ENCODE measurements at places on chromosomes 2 and 18.

GRCh38 chr2:83071914-83072313, 1387.2 kb downstream of the SUCLG1 start:
- no peak for DNase-seq

GRCh38 chr2:109523536-109524361, 90.0 kb downstream of the SEPTIN10 start:
- no peak for DNase-seq

- DNase-seq, result no peak
Measured at GRCh38 chr2:26585100-26585499, 56.1 kb downstream of the CIB4 start.

DNA sequence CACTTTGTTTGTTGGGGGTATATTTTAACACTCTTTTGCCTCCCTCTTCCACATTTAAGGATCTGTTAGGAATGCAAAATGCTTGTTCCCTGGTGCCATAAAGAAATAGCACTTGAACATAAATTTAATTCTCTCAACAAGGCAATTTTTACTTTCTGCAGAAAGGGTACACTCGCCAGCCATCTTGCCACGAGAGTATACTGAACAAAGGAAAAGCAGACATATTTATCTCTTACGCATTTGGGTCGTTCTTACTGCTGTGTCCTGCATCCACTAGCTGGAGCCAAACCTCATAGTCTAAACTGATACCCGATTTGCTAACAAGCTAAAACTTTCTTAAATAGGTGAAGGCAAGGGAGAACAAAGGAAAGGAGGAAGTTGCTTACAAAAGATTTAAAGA, 129.5 kb downstream of the B3GNT2 start:
- DNase-seq, result no peak

DNA sequence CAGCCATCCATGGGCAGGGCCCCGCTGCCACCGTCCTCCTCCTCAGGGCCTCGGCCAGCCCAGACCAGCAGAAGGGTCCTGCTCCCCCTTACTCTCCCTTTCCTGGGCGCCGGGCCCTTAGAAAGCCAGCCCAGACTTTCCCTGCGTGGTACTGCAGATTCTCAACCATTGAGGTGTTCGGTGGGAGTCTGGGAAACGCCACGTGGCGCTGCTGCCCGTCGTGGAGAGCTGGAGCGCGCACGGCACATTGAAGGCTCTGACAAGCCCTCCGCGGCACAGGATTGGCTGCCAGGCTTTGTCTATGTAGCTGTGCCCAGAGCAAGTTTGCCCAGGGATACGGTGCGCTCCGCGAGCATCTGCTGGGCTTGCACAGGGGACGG, 10.4 kb upstream of the KLHL30 start:
- DNase-seq, result no peak

- no peak for DNase-seq
Measured at GRCh38 chr2:241108271-241109209, 6.5 kb upstream of the MTERF4 start.

DNA sequence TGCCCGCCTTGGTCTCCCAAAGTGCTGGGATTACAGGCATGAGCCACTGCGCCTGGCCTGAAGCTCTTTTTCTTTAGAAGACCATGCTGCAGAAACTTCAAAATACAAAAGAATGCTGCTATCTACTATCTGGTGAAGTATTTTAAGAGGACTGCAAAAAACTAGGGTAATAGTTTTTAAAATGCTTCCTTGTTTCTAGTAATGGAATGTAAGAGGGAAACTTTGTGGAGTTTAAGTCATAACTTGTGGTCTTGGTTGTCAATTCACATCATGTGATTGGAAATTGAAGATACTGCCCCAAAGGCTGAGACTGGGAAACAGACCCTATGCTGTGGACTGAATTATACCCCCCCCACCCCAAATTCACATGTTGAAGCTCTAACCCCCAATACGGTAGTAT, 68.3 kb downstream of the B3GNT2 start:
- DNase-seq, result no peak

DNA sequence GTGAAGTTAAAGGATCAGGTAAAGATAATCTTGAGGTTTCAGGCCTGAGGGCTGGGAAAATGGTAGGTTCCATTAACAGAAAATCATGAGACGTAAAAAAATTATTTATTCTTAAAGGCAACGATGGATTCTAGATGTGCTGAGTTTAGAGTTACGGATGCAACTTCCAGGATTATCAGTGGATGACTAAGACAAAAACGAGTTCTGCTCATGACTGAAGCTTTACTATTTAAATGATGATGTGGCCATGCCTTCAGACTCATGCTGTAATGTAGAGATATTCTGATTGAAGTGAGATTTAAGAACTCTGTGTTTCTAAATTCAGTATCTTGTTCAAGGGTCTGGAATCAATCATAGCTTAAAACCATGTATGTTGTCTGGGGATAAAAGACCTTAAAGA, 5.0 kb downstream of the TMEM237 start:
- no peak for DNase-seq

DNA sequence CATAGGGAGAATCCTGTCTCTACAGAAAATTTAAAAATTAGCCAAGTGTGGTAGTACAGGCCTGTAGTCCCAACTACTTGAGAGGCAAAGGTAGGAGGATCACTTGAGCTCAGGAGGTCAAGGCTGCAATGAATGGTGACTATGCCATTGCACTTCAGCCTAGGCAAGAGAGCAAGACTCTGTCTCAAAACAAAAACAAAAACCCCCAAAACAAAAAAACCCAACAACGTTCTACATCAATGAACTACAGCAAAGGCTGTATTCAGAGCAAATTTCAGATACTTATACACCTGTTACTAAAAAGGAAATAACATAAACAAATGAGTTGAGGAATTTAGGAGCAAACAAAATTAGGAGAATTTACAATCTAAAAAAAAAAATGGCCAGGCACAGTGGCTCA, 22.6 kb downstream of the YES1 start:
- DNase-seq, result no peak

DNA sequence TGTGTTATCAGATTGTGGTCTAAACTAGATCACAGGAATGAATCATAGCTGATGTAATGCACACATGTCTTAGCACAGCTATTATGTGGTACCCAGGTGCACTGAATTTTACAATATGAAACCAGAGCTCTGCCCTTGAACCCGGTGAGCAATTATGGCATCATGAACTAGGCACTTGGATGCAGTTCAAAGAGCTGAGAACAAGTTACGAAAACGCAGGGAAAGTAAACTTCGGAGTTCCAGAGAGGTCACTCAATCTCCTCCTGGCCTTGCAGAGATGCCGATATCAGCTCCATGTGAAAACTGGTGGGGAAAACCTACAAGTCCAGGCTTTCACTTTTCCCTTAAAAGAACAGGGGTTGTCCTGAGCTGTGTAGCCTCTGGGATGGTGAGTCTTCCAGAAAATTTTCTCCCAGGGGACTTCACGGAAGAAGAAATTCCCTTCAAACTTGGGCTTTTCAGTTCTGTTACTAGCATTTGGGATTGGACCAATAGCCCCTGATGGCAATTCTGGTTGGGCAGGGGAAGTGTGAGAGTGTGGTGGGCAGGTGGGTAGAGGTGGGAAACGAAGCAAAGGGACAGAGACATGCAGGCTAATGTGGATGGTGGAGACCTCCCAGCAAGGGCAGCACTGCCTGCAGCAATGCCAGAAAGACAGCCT, 71.1 kb upstream of the SH3BP4 start:
- no peak for DNase-seq

GRCh38 chr2:231425291-231425810, 29.8 kb downstream of the B3GNT7 start:
- no peak for DNase-seq

DNA sequence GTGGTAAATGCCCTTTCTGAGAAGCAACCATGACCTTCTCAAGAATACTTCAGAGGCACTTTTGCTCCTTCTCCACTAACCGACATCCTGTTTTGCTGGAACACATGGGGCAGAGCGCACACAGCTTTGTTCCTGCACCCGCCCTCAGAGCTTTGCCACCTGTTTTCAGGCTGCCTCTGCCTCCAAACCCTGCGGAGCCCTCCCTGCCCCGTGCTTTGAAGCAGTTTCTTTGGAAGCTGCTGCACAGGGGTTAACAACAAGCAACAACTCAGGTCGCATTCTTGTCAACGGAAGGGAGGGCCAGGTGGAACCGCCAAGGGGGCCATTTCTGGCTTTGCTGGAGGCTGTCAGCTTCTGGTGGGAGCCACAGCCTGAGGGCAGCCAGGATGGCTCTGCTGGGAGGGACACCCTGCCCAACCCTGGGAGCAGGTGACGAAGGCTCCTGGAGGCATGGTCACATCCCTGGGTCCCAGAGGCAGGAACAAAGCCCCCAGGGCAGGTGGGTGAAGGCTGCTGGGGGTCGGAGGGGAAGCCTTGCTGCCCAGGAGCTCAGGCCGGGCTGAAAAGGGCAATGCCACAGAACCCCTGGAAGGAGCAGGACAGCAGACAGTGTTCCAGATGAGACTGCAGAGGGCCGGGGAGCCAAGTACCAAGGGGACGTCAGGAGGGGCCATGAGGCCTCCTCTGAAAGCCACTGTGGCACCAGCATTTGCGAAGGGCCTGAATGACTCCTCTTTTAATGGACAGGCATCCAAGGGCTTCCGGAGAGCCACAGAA, 46.8 kb downstream of the MRPS5 start:
- DNase-seq, result no peak

- DNase-seq, result no peak
Measured at GRCh38 chr2:9271691-9272090, 65.1 kb downstream of the ASAP2 start.

- no peak for DNase-seq
Measured at GRCh38 chr18:2657788-2658458, 2.4 kb downstream of the SMCHD1 start.

DNA sequence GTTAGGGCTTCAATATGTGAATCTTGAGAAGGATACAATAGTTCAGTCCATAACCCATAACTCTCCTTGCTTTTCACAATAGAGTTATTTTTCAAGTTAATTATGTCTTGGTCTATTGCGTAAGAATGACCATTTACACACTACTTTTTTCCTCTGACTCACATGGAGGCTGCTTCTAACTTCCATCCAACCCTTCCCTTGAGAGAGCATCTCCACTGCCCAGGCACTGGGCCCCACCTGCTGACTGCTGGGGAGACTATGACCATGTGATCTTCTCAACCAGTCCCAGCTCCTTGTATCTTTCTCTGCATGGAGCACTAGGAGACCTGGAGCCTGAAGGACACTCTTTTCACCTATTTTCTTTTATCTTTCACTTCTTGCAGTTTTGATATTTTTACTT, 251.5 kb downstream of the GPD2 start:
- peak; percentile 42 for DNase-seq

DNA sequence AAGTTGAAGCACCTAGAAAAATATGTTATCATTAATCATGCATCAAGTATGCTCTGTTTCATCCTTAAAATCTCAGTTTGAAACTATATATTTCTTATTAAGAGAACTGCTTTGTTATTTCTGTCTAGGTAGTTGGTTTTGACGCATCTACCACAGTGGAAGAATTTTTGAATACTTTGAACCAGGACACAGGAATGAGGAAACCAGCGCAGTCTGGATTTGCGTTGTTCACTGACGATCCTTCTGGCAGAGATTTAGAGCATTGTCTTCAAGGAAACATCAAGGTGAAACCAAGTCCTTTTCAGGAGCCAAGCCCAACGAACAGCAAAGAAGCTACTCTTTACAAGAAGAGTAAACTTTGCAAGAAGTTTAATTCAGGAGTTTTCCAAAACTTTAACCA, 30.1 kb upstream of the DYNC2LI1 start:
- peak; percentile 61 for DNase-seq

- no peak for DNase-seq
Measured at GRCh38 chr2:39947294-39948015, 168.4 kb upstream of the THUMPD2 start.

DNA sequence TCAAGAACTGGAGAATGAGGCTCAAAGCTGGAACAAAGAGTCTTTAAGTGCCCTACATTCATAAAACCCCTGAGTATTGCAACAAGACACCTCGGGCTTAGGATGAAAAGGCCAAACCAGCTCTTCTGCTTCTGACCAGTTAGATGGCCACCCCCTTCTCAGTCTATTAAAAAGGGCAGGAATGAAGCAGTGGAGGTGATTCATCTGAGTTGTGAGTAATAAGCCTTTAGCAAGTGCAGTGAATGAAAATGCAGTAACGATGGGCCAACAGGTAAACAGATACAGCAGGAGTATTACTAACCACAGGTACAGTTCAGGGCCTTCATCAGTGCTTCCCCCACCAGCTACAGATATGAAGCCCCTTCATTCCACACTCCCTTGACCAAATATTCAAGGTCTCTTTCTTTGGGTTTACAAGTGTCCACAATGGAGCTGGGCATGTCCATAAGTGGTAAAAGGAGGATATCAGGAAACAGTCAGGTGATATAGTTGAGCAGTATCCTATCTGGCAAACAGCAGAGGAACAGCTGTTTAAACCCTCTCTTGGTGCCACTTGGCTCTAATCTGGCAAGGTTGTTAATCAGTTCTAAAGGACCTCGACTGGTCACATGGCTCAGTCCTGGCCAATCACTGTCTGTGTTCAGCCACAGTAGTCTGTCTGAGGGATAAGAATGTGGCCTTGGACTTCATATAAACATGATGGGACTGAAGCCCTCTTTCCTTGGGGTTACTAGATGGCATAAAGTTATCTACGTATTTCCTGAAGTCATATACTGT, 17.8 kb downstream of the SERPINB13 start:
- DNase-seq, result peak; percentile 86

GRCh38 chr2:162908567-162908966, 70.0 kb upstream of the KCNH7 start:
- DNase-seq, result no peak

GRCh38 chr2:39922679-39923405, 143.8 kb upstream of the THUMPD2 start:
- DNase-seq, result no peak

DNA sequence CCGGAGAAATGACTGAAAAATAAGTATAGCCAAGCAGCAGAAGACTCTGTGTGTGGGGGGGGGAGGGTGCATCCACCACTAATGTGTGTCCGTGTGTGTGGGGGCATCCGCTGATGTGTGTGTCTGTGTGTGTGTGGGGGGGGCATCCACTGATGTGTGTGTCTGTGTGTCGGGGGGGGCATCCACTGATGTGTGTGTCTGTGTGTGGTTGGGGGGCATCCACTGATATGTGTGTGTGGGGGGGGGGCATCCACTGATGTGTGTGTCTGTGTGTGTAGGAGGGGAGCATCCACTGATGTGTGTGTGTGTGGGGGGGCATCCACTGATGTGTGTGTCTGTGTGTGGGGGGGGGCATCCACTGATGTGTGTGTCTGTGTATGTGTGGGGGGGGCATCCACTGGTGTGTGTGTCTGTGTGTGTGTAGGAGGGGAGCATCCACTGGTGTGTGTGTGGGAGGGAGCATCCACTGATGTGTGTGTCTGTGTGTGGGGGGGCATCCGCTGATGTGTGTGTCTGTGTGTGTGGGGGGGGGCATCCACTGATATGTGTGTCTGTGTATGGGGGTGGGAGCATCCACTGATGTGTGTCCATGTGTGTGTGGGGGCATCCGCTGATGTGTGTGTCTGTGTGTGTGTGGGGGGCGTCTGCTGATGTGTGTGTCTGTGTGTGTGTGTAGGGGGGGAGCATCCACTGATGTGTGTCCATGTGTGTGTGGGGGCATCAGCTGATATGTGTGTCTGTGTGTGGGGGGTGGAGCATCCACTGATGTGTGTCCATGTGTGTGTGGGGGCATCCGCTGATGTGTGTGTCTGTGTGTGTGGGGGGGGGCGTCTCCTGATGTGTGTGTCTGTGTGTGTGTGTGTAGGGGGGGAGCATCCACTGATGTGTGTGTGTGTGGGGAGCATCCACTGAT, 125.0 kb downstream of the NFATC1 start:
- no peak for DNase-seq

Measured in trophoblast cell (in vitro differentiated cells and primary cell).